ENCODE measurements at places on chromosomes 3 and 15. TPM values are rescaled to one million over a fixed set of nuclear protein-coding genes. Genes with fewer than 3 reads are reported as not detected.
A peak's percentile ranks its signal among the peaks of the same experiment; 100 is the strongest.

- no peak overlapping the region for H3K4me3 ChIP-seq
- no peaks in the 10 kb centered on the region for H3K27me3 ChIP-seq
- no peaks in the 10 kb centered on the region for H3K36me3 ChIP-seq
- DNase-seq = no peak
- H3K27ac ChIP-seq = no peak overlapping the region
- peaks cover 8% of the 10 kb centered on the region for H3K4me1 ChIP-seq
These were observed 74.2 kb downstream of the SNTN start for GRCh38 chr3:63726656-63727055.

DNA sequence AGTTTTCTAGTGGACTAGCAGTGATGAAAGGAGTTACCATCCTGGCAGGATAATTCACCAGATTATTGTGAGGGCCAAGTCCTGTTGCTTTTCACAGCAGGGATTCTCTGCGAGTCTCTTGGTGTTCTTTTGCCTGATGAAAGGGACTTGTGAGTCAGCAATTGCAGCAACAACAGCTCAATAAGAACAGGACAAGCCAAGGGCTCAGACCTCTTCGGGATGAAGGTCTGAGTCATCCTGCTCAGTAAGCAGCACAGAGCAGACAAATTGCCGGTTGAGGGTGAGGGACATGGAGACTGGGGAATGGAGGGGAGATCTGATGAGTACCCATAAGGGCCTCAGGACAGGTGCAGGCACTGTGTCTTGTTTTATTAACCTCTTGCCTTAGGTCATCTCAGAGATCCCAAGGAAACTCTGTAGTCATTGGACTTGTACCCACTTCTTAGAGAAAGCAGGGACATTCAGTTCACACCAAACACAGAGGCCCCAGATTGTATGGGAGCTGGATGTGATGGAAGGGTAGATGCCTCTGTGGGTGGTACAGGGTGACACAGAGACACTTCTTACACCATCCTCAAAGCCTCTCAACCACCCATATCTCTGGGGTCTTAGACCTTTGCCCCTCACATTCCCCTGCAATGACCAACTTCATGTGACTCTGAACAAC is 173.8 kb upstream of the TLE3 start:
- H3K4me1 ChIP-seq = no peaks in the 10 kb centered on the region
- no peaks in the 10 kb centered on the region for H3K36me3 ChIP-seq

DNA sequence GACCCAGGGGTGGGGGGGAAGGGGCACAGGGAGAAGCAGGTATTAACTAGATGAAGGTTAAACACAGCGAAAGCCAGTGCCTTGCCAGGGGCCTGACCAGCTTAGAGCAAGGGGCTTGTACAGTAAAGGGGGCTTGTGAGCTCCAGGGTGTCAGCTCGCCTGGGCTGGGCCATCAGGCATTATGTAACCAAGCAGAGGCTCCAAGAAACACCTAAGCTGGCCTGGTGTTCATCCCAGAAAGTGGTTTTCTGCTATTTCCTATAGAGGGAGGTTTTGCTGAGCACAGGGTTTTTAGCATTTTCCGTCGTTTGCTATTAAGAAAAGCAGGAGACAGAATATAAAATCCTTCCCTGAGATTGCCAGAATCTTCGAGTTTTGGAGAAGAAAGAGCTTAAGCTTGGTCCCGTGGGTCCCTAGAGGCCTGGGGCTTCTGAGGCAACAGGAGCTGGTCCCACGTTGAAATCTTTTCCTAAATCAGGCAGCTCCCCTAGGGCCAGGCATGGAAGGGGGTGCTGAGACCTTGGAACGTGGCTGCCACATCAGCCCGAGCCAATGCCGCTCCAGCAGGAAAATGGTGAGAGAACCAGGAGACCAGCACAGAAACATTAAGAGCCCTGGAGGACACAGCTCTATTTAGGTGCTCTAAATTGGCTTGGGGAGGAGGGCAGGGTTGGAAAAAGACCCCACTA is 71.4 kb downstream of the ISG20 start:
- H3K27ac ChIP-seq = no peak overlapping the region
- H3K4me1 ChIP-seq = no peaks in the 10 kb centered on the region
- H3K36me3 ChIP-seq = no peaks in the 10 kb centered on the region
- H3K27me3 ChIP-seq = peaks cover 18% of the 10 kb centered on the region
- H3K4me3 ChIP-seq = no peak overlapping the region

DNA sequence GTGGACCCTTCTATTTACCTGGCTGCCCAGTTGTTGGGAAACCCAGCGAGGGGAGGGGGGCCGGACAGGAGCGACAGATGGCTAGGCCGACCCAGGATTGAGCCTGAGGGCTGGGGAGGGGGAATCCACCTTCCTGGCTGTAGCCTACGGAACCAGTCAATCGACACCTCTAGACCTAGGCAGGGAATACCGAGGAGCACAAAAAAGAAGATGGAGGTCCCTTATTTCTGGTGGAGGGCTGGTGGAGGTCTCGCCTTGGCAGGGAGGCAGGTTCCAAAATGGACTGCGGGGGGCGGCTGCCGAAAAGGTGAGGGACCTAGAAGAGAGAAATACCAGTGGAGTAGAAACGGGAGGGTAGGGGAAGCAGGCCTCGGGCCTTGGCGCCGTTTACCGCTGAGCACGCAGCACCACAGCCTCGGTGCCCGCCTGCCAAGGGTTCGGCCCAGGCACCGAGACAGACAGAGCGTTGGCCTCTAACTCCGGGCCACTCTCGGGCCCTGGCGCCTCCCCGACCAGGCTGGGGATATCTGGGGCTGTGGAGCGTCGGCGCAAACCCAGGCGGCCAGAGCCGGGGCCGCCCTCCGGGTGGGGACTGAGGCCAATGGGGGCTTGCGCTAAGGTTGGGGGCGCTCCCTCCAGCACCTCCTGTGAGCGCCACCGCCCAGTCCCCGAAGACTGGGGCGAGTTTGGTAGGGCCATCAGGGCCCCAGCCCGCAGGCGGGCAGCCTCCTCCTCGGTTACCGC is 1.6 kb downstream of the ANKRD63 start:
- H3K4me1 ChIP-seq = peaks cover 40% of the 10 kb centered on the region
- peak overlapping the region; percentile 62 for H3K4me3 ChIP-seq
- peaks cover 80% of the 10 kb centered on the region for H3K27me3 ChIP-seq
- H3K36me3 ChIP-seq = no peaks in the 10 kb centered on the region
- H3K27ac ChIP-seq = no peak overlapping the region
- DNase-seq = peak; percentile 71

- H3K27me3 ChIP-seq = no peaks in the 10 kb centered on the region
- DNase-seq = no peak
- H3K4me1 ChIP-seq = peaks cover 12% of the 10 kb centered on the region
- H3K36me3 ChIP-seq = no peaks in the 10 kb centered on the region
- H3K4me3 ChIP-seq = no peak overlapping the region
These were observed 332.3 kb downstream of the THSD4 start for GRCh38 chr15:71447328-71448250.

GRCh38 chr3:120441776-120442175 is 9.0 kb downstream of the FSTL1 start:
- DNase-seq = no peak
- peak overlapping the region; percentile 50 for H3K27ac ChIP-seq
- H3K27me3 ChIP-seq = no peaks in the 10 kb centered on the region
- H3K4me1 ChIP-seq = peaks cover 13% of the 10 kb centered on the region
- no peak overlapping the region for H3K4me3 ChIP-seq

DNA sequence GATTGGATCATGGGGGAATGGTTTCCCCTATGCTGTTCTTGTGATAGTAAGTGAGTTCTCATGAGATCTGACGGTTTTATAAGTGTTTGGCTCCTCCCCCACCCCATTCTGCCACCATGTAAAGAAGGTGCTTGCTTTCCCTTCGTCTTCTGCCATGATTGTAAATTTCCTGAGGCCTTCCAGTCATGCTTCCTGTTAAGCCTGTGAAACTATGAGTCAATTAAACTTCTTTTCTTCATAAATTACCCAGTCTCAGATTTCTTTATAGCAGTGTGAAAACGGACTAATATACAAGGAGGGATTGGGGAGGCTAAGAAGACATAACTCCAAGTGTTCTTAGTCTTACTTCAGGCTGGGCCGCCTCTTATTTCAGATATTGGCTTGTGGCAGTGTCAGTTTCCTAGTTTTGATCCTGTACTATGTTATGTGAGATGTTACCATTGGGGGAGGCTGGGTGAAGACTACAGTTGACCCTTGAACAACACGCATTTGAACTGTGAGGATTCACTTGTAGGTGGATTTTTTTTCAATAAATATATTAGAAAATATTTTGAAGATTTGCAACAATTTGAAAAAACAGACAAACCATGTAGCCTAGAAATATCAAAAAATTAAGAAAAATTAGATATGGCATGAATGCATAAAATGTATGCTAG is 44.9 kb downstream of the NMD3 start:
- DNase-seq = no peak
- peaks cover 7% of the 10 kb centered on the region for H3K36me3 ChIP-seq
- no peak overlapping the region for H3K4me3 ChIP-seq

DNA sequence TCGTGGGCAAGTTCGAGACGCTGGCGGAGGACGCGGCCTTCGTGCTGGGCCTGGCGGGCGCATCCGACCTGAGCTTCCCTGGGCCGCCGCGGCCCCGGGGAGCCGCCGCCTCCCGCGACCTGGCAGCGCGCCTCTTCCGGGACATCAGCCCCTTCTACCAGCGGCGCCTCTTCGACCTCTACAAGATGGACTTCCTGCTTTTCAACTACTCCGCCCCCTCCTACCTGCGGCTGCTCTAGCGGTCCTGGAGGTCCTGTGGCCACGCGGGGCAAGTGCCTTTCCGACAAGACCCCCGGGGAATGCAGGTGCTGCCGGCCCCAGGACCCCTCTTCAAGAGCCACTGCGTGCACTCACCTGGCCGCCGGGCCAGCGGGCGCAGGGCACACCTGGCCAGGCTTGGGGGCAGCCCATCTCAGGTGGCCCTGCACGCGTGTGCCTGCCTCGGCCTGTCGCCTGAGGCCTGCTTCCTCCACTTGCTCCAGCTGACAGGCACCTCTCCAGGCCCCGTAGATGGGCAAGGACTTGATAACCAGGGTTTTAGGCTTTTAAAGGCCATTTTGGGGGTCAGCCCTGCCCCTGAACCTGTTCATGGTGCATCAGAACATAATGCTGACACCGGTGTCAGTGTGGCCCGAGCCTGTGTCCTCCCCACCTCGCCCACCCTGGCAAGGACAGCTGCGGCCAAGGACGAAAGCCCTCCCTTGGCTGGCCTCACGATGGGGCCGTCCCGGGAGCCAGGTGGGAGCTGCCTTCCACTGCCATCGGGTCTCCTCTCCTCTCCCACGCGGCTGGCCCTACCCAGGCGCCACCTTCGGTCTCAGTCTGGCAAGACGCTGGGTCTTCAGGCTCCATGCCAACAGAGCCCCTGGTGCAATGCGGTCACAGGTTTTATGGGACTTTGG is 16.1 kb downstream of the C3orf22 start:
- no peaks in the 10 kb centered on the region for H3K4me1 ChIP-seq
- no peak overlapping the region for H3K27ac ChIP-seq
- H3K4me3 ChIP-seq = no peak overlapping the region

The ARNT2 gene
- 11.6 TPM for total RNA-seq

The ISY1 gene
- 10.0 TPM for total RNA-seq

The RTP3 gene
- not detected for total RNA-seq

All from GM23338 (cell line).